ENCODE measurements at places on chromosomes 2 and 18.

DNA sequence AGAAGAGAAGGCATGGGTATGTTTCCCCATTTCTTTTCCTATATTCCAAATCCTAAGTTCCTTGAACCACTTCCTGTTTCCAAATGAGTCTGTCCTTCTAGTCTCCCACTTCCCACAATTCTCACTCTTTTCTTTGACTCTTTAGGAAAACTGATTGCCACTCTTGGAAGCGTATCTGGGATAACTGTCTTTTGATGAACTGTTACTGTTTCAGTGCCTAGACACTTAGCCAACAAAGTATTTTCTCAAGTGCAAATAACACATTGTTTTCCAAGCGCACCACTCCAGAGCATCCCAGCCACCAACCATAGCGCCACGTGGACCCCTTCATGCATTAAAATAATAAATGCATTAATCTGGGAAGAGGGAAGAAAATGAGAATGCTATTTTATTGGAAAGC is 342.8 kb downstream of the MTX2 start:
- DNase-seq = no peak

- no peak for DNase-seq
Observed at GRCh38 chr2:224882291-224883171, 159.7 kb downstream of the DOCK10 start.

DNA sequence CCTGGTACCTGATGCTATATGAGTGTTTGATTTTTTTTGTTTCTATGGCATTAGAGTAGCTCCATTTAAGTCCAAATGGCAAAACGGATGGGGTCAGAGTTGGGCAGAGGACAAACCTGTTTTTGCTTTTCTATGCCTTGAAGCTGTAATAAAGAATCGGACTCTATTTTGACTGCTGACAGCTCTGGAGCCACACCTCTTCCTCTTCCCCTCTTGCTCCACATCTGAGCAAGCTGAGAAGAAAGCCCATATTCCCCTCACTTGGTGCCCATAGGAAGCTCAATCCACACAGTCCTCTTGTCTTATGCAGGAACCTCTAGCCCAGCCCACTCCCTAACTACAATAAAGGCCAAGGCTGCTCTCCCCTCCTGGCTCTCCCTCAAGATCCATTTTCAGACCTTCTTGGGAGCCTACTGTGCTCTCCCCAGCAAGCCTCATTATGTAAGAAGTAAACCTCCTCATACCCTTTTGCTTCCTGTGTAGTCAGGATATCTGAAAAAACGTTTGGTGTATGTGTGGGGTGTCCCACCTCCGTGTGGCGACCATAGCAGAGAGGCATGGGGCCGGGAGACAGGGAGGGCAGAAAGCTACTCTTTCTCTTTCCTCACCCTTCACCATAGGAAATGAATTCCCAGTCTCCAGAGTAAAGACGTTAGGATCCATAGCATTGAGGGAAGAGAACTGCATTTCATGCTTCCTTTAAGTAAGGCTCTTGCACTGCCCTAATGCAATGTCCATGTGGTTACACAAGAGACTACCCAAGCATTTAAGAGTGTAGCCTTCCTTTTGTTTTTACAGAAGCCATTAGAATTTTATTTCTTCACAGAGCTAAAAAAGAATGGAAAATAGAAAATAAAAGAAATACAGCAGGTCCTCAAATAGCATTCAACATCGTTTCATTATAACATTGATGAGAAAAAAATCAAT is 41.9 kb upstream of the RAPGEF4 start:
- DNase-seq = no peak

GRCh38 chr2:126645211-126645618 is 10.7 kb upstream of the GYPC start:
- DNase-seq = no peak

DNA sequence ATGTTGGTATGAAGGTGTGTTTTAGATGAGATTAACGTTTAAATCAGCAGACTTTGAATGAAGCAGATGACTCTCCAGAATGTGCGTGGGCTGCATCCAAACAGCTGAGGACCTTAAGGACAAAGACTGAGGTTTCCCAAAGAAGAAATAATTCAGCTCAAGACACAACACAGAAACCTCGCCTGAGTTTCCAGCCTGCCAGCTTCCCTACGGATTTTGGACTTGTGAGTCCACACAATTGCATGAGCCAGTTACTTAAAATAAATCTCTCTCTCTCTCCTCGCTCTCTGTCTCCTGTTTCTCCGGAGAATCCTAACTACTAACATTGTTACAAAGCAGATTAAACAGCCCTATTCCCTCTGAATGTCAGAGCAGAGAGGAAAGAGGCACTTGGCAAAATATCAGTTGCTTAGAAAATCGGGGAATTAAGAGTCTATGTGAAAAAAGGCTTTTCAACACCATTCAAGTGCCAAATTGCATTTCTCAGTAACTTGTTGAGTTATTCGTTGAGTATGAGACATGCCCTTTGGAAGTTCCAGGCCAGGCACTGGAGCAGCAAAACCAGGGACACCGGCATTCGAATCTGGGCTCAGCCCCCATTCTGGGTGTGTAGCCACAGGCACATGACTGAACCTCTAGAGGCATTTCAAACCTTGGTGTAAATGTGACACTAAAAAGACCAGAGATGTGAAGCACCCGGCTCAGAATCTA is 174.6 kb upstream of the PID1 start:
- no peak for DNase-seq

GRCh38 chr18:9906481-9906880 is 7.3 kb upstream of the VAPA start:
- DNase-seq = no peak

GRCh38 chr2:31016648-31017047 is 121.6 kb downstream of the GALNT14 start:
- no peak for DNase-seq
